D721Med (cell line): ENCODE measurements at places on chromosomes 3 and 15.
A peak's percentile ranks its signal among the peaks of the same experiment; 100 is the strongest.

GRCh38 chr3:159914426-159914825, 74.2 kb upstream of the IL12A start:
- DNase-seq: no peak

DNA sequence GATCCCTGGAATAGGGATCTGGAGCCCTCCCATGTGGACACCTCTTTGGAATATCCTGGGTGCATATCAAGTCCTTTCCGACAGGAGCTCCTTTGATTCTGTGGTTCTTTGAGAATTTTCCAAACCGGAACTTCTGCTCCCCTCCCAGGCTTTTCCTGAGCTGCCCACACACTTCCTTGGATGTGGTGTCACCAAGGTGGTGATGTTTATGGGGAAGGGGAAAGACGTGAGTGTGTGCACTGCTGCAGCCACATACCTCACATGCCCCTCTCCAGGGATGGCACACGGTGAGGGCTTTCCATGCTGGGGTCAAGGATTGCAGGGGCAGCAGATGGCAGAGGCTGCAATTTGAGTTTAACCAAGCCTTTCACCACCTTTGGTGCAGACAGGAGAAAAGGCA, 27.9 kb upstream of the PSTPIP1 start:
- no peak for DNase-seq

DNA sequence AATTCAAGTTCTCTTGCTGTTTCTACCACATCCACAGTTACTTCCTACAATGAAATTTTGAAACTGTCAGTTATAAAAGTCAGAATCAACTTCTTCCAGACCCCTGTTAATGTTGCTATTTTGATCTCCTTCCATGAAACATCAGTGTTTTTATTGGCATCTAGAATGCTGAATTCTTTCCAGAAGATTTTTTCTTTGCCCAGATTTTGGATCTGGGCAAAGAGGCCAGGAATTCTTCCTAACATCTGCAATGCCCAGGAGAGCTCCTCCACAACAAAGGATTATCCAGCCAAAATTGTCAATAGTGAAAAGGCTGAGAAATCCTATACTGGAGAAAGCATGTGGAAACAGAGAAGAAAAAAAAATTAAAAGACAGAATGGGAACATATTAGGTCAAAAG, 75.5 kb downstream of the SERPINI1 start:
- DNase-seq: no peak

- no peak for DNase-seq
These were observed 311.5 kb upstream of the ROBO2 start for GRCh38 chr3:76728426-76728825.

DNA sequence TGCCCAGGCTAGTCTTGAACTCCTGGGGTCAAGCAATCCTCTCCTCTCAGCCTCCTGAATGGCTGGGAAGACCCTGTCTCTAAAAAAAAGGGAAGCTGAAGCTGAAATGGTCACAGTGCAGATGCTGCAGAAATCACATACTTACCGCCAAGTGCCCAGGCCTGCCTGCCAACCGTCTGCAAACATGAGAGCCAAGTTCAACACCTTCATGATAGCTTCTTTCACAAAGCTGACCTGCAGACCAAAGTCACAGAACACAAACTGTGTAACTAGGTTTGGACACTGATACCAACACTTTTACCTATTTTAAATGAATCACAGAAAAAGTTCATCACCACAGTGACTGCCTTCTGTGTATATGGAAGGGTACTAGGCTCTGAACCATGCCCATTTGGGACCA, 22.8 kb upstream of the CYFIP1 start:
- no peak for DNase-seq

DNA sequence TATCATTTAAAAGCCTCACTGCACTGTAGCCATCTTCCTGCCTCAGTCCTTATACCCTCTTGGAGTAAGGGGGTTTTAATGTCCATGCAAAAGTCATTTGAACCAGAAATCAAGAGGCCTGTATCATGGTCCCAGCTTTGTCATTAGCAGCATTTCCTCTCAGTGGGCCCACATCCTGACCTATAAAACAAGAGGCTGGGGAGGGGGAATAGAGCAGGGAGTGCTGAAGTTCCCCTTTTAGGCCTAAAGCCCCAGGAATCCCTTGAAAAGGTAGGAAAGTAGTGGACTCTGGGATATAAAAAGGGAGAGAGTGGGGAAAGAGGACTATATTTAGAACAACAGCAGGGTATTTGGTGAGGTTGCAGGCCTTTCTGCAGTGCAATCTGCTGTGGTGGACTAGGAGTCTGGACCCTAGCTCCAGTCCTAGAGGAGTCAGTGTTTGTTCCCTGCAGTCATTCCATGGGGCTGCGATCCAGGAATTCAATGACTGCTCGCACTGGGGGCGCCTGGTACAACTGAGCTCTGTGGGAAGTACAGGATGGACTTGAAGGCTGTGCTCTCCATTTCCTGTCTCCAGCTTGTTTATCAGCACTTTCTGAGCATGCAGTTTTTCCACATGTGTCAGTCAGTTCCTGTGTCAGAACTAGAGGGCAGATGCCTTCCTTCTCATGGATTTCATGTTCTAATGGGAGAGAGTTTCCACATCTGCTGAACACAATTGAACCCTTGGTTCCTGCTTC, 46.8 kb downstream of the PDHB start:
- DNase-seq: no peak

DNA sequence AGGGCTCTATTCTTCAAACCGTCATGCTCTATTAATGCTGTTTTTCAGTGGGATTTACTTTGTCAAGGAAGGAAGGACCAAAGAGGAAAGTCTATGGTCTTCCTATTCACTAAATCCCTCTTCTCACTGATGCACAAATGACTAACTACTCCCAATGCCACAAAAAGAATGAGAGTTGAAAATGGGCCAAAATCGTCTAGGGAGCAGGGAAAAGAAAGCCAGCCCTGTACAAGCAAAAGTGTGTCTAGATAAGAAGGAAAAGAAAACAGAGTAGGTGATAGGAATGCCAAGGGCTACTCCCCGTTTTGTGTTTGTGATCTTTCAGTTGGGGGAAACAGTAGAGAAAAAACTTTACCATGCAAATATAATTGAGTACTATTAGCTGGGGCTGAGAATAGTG, 97.2 kb upstream of the TMCO5A start:
- DNase-seq: no peak

DNA sequence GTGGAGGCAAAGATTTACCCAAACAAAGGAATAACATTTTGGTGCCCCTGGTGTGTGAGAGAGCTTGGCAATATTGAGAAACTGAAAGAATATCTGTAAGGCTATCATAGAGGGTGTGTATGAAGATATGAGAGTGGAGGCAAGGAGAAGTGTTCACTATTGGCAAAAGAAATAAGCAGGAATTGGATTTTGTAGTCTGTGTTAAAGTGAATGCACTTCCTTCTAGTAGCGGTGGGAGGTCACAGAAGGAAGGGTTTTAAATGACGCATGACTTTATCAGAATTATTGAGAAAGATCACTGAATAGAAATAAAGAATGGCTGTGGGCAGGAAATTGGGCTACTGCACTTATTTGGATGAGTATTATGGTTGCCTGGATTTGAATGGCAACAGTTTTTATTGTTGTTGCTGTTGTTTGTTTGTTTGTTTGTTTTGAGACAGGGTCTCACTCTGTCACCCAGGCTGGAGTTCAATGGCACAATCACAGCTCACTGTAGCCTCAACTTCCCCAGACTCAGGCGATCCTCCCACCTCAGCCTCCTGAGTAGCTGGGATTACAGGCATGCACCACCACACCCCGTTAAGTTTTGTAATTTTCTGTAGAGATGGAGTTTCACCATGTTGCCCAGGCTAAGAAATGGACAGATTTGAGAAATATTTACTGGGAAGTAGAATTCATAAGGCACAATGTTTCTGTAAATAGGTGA, 16.3 kb downstream of the MME start:
- no peak for DNase-seq

DNA sequence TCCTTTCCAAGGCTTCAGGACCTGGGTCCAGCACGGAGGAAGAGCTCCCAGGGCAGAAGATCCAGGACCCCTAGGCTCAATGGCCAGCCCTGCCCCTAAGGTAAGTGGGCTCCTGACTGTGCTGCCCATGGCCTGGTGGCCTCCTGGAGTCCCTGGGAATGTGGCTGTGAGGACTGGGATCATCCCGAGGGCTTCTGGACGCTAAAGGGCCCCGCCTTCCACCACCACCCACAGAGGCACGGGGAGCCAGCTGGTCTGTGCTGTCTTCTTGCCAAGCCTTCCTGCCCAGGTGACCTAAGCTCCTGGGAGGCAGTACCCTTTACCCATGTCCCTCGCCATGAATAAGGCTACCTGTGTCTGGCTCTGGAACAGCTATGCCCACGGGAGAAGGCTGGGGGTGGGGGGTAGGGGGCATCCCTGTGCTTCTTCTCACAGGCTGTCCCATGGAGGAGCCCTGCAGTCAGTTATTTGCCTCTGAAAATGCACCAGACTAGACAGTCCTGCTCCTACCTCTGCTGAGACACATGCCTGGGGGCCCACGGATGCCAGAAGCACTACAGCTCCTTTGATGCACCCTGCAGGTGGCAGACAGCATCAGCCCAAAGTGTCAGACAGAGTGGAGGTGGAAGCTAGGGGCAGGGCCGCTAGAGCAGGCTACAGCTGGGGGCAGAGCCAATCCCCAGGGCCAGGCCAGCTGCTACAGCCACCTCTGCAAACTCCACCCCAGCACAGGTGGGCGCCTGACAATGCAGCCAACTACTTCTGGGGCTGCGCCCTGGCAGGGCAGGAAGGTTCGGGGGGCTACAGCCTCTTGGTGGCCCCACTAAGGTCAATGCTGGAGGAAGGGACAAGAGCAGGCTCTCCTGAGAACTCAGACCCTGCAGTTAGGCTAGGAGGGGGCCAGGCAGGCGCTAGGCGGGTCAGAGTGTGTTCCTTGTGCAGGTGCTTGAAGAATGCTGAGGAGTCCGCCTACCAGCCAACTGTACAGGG, 90.9 kb downstream of the SEC22A start:
- DNase-seq: peak; percentile 20
